ENCODE measurements at places on chromosomes 1 and 21.
A peak's percentile ranks its signal among the peaks of the same experiment; 100 is the strongest.

DNA sequence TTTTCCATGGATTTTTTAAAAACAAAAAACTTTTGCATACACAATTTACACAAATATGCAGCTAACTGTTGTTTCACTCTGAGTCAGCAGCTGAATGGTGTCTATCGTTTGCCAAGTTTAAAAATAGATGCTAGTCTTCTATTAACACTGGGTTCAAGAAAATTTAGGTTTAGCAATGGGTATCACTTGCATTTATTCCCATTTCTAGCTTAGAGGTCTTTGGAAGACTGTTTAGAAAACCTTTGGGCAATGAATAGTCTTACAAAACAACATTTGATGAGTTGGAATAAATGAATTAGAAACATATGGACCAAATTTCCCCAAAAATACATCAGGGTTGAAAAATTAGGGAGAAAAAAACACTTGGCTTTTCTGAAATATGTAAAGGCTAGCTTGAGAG, 165.8 kb downstream of the LYPLAL1 start:
- DNase-seq: peak; percentile 36

- DNase-seq: no peak
Measured at GRCh38 chr1:225923381-225923691, 714 bp downstream of the PYCR2 start.

DNA sequence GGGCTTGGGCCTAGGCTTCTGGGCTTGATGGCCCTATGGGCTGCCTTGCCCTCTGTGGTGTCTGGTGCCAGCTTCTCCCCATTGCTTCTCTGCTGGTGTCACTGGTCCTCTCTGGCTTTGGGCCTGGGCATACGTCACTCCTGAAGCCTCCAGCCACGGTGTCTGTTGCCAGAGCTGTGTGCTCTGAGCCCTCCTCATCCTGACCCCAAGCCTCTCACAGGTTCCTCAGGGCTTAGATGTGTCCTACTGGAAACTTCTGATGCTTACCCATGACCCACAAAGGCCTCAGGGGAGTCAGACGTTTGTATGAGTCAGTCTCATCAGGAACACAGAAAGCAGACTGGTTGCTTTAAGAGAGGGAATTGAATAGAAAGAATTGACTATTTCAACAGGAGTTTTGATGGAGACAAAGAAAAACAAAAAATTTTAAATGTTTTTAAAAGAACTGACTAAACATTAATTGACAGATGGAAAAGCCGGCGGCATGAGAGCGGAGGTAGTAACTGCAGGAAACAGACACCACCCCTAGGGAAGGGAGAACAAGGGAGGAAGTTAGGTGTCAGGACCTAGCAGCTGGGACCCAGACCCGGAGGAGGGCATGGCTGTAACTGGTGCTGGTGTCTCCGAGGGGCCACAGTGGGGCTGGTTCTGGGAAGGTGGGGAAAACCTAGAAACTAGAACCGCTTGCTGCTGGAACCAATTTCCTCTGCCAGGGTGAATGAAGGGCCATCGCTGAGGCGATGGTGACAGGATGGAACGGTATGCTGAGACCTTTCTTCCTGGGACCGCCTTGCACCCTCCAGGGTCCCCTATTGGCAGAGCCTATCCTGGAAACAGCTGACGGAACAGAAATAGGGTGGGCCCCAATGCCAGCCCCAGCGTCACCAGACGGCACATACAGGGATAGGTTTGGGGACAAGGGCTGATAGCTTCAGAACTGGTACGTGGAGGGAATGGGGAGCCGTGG, 40.0 kb upstream of the CITED4 start:
- peak; percentile 97 for DNase-seq

GRCh38 chr1:180181996-180182642, 27.4 kb downstream of the QSOX1 start:
- no peak for DNase-seq

GRCh38 chr1:8718850-8719361, 98.5 kb downstream of the RERE start:
- no peak for DNase-seq

GRCh38 chr1:213371847-213372619, 321.0 kb downstream of the RPS6KC1 start:
- no peak for DNase-seq

GRCh38 chr1:150578272-150579109, 919 bp downstream of the MCL1 start:
- peak; percentile 92 for DNase-seq

All from fibroblast of mammary gland (primary cell).